ENCODE measurements at places on chromosomes 12 and 14. TPM values are rescaled to one million over a fixed set of nuclear protein-coding genes. Genes with fewer than 3 reads are reported as not detected.

DNA sequence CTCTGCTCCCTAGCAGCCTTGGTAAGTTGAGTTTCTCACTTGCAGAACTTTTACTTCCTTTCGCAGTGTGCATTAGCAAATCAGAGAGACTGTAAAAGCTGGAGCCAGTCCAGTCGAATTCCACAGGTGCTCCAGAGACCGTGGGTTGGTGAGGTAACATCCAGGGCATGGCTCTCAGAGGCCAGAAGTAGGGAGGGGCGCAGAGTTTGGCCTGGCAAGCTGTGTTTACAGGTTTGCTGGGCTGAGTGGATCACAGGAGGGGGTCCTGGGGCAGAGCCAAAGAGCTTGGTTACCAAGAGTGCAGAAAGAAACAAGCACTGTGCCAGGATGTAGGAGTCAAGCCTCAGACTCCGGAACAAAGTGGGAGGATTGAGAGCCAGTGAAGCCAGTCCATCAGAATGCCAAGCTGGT lies 10.2 kb upstream of the BHLHE41 start:
- DNase-seq: no peak

DNA sequence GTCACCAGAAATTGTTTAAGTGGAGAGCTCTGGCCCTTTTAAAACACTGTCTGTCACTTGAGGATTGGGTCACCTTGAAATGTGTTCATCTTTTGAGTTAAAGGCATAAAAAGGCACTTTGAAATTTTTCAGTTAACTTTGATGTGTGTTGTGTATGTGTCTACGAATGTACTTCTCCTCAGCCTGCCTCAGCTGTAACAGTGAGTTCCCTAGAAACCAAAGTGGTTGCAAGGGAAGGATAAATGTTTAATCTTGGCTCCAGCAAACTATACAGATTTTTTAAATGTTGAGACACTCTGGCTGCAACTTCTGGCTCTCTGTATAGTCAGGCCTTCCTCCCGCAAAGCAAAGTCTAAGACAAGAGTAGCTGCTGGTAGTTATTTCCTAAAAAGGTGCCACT lies 8.3 kb downstream of the DERA start:
- no peak for DNase-seq

GRCh38 chr14:58637391-58638230 lies at the start of gene DACT1:
DACT1 (plus strand) TSS chr14:58637962; CDS start chr14:58638203, 241 bp downstream.
- peak; percentile 53 for DNase-seq

- DNase-seq: peak; percentile 30
Measured at GRCh38 chr14:96956464-96957239, 159.5 kb downstream of the VRK1 start.

DNA sequence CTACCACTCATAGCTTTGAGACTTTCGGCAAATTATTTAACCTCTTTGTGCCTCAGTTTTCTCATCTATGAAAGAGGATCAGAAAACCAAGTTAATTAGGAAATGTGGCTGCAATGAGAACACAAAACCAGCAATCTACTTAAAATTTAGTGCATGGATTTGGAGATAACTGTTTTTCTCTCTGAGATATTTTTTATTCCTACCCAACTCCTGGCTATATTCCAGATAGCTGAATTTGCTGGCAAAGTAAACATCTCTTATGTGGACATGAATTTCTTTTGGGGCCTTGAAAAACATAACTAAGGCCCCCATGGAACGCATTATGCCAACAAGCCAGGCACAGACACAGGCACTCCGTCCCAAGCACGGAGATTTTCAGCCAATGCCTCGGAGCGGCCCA lies 53.4 kb upstream of the FOXN3 start:
- no peak for DNase-seq

DNA sequence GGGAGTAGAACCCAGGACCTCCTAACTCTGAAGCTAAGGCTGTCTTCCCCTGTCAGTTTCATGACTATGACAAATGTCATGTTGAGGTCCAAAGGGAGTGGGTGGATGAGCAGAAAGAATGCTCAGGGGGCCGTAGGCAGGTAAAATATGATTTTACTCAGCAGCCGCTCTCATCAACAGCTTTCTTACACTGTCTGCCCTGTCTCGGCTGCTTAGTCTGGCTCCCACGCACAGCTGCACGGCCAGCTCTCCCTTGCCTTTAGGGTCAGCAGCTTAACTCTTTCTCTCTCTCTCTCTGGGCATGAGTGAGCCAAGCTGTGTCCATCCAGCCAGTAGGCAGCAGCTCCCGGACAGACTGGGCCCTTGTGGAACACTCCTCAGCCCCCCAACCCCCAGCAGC lies 95.2 kb downstream of the GCH1 start:
- no peak for DNase-seq

DNA sequence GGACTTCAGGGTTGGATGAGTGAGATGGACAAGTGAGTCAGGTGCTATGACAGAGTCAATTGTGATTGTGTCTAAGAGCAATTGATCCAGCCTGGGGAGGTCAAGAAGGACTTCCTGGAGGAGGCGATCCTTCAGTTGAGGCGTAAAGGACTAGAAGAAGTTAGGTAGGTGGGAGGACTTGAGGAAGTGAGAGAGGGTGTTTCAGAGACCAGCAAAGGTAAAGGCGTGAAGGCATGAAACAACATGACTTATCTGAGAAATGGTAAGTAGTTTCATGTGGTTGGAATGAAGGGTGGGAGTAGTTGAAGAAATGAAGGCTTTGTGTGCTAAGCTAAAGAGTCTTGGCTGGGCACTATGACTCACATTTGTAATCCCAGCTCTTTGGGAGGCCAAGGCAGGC lies 48.9 kb upstream of the PPP1CC start:
- no peak for DNase-seq

DNA sequence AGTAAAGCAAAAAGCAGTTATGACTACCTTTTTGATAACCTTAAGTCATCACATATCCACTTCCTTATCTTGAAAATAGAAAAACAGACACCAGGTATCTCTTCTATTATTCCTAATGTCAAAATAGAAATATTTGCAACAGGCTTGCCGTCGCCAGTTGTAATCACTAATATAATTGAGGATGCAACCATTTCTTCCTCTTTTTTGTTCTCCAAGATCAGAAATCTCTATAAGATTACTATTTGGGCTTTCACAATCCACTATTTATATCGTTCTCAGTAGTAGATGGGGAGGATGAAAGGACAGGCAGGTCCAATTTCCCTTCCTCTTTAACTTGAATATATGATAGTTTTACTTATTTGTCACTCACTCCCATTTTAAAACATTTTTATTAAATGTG lies 130.2 kb upstream of the HMGA2 start:
- DNase-seq: no peak

DNA sequence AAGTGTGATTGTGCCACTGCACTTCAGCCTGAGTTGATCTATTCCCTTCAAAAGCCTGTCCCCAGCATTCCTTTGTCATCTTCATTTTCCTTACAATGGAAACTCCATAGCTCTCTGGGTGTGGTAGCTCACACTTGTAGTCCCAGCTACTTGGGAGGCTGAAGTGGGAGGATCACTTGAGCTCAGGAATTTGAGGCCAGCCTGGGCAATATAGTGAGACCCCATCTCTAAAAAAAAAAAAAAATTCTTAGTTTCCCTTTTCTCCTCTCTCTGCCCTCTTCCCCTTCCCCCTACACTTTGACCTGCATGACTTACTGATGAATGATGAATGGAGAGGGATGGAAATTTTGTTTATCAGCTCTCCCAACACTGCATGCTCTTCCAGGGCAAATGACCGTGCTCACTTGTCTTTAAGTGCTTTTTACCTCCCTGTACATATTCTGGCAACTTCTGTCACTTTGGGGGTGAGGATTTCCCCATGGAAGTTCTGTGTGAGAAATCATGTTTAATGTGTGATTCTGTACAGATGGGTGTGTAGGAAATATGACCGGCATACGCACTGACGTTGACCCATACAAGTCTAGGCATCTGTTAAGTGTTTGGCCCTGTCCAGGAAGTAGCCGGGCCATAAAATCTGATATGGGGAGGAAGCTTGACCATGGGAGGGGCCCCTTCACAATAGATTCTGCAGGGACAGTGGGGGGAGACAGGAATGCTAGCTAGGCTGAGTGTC lies 65.4 kb downstream of the ZFP36L1 start:
- no peak for DNase-seq

- no peak for DNase-seq
Measured at GRCh38 chr12:126286203-126286602, 1221.0 kb downstream of the AACS start.

- DNase-seq: no peak
Measured at GRCh38 chr12:120844297-120844696, 59.9 kb downstream of the SPPL3 start.

GRCh38 chr14:56194042-56194441 lies 75.8 kb downstream of the PELI2 start:
- no peak for DNase-seq

Gene MBD6
- 59.6 TPM for total RNA-seq

Gene MRPS35
- 32.1 TPM for total RNA-seq

Gene KRT73
- not detected for total RNA-seq

Gene CARMIL3
- 2.0 TPM for total RNA-seq

Gene GALNT9
- total RNA-seq: not detected

Gene SYT1
- 0.91 TPM for total RNA-seq
